NCI-H524 treated with DMSO at 0.1 percent for 48 hours (cell line): ENCODE measurements at places on chromosomes 13 and 19.

DNA sequence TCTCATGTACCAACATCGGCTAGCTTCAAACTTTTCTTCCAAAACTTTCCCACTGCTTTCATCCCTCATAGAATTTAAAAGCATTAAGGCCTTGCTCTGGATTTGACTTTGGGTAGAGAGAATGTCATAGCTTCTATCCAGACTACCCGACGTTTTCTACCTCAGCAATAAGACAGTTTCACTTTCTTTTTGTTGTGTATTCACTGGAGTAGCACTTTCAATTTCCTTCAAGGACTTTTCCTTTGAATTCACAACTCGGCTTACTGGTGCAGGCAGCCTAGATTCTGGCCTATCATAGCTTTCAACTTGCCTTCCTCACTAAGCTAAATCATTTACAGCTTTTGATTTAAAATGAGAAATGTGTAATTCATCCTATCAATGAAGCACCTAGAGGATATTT lies 420.4 kb upstream of the GPC6 start:
- DNase-seq: no peak

- no peak for DNase-seq
Measured at GRCh38 chr13:18936104-18936503, 245.5 kb downstream of the TUBA3C start.

DNA sequence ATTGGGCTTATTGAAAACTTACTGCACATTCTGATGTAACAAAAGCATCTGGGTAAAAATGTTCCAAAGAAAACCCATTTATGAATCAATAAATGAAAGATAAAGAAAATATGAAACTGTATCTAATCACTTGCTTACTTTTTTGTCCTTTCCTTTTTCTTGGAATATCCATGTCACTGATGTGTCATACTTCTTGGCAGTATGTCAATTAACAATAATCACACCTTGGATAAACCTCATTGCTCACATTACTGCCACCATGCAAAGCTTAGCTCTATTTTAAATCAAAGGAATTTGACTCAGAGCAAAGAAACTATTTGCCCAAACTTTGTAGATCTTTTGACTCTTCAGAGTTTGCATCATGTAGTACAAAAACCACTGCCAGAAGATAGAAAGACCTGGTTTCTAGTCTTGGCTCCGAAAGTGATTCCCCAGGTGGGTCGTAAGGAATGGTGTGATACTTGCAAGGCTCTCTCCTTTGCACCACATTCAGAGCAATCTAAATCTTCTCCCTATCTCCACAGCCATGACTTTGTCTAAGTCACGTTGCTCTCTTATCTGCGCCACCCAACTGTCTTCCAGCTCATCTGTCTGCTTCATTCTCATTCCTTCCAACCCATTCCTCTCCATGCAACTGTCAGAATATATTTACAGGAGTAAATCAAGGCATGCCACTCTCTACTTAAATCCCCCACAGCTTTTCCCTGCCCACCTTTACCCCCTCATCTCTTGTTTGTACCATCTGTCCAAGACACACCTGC lies 311.9 kb downstream of the COG6 start:
- DNase-seq: no peak

DNA sequence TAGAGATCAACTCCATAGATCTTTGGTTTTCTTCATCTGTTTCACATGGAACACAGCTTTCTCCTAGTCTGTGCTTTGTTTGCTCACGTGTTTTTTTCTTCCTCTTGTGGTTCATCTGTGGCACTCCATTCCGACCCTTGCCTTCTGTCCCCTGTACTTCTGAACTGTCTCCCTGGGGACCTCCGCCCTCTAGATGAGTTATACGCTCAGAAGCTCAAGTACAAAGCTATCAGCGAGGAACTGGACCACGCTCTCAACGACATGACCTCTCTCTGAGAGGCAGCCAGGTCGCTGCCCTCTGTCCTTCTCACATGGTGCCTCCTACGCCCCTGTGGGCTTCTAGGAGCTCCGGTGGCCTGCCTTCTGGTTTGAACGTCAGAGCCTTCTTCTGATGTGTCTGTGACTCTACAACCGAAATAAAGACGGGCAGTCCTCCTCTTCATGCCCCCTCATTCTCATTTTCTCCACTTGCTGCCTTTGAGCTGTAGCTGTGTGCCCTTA lies 16.6 kb upstream of the RAB8A start:
- no peak for DNase-seq

- DNase-seq: no peak
Measured at GRCh38 chr13:41459432-41460073, 2.2 kb downstream of the RGCC start.

- no peak for DNase-seq
Measured at GRCh38 chr13:27271570-27272096, 1.0 kb downstream of the RASL11A start.

DNA sequence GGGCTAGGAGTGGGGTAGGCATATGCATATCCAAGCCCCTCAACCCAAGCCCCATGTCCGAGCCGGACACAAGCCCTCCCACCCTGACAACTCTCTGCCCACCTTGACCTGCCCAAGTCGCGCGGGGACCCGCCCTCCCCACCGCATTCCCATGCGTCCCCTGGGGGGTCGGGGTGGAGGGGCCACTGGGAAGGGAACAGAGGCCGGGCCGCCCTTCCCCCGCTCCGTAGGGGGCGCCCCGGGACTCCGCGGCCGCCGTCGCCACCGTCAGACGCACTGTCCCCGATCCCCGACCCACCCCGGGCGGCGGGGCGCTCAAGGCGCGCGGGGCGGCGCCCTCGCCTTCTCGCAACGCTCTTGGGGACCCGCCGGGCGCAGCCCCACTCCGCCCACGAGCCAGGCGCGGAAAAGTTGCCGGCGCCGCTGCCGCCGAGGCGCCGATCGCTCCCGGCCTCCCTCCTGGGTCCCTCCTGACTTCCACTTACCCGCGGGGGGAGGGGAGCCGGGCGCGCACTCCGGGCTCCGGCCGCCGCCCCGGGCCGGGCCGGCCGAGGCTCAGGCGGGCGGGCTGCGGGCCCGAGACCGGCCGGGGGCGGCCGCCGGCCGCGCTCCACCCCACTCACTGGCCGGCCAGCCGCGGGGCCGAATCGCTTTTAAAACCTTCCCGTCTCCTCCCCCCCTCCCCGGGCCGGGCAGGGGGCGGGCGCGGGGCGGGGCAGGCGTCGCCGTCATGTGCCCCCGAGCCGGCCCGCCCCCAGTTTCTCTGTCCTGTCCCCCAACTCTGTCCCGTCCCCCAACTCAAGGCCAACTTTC lies 34.4 kb upstream of the NANOS3 start:
- no peak for DNase-seq

- no peak for DNase-seq
Measured at GRCh38 chr13:77918391-77919245, at the start of gene EDNRB. TSS of gene EDNRB (minus strand) at chr13:77918831. CDS start at chr13:77918573, 258 bp downstream.

- no peak for DNase-seq
Measured at GRCh38 chr19:39507715-39508364, 7.1 kb upstream of the SELENOV start.

DNA sequence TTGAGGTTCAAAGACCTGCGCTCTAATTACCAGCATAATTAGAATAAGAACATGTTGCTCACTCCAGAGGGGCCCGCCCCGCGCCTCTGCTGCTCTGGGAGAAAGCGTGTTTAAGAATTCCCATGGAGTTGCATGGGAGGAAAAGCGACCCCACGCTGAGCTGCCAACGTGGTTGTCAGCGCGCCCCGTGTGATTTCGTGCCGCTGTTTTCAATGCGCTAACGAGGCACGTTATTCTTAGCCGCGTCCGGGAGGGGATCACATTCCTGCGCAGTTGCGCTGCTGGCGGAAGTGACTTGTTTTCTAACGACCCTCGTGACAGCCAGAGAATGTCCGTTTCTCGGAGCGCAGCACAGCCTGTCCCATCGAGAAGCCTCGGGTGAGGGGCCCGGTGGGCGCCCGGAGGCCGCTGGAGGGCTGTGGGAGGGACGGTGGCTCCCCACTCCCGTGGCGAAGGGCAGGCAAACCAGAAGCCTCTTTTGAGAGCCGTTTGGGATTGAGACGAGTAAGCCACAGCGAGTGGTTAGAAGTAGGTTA lies 173.8 kb upstream of the SOX1 start:
- DNase-seq: no peak

GRCh38 chr19:35265126-35265899 lies 3.4 kb upstream of the USF2 start:
- DNase-seq: no peak

DNA sequence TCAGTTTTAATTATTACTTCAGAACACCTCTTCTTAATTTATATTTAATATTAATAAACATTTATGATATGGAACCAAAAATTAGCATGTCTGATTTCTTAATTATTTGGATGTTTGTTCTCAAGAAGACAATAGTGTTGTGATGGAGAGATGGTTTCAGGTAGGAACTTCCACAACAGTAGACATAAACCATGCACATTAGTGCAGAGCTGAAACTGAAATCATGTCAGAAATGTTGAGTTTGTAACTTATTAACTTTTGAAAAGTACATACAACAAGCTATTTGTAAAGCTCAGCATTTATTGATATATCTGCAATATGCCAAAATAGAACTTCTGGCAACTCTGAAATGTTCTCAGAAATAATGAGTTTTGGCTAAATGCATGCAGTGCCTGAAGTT lies 11.8 kb upstream of the EDNRB start:
- DNase-seq: no peak

- DNase-seq: no peak
Measured at GRCh38 chr19:50203281-50204080, at the start of gene MYH14. TSS of gene MYH14 (plus strand) at chr19:50203622. CDS start at chr19:50210366, 6,744 bp downstream.

DNA sequence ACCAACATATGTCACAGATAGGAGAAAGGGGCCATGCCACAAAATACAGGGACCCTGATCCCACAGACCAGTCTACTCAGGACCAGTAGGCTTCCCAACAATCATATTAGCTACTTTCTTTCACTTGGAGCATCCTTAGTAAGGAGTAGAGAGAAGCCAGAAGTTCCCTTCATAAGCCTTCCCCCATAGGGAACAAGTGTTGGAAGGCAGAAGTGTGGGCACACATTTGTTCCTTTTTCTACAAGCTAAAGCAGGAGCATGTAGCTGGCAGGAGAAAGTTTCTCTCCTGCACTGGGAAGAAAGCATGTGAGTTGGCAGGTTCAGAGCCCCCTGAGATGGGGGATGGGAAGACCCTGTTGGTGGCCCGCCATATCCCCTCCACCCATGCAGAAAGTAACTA lies 165.4 kb downstream of the KCTD12 start:
- DNase-seq: no peak

- no peak for DNase-seq
Measured at GRCh38 chr13:28582892-28583240, 76.1 kb upstream of the POMP start.

DNA sequence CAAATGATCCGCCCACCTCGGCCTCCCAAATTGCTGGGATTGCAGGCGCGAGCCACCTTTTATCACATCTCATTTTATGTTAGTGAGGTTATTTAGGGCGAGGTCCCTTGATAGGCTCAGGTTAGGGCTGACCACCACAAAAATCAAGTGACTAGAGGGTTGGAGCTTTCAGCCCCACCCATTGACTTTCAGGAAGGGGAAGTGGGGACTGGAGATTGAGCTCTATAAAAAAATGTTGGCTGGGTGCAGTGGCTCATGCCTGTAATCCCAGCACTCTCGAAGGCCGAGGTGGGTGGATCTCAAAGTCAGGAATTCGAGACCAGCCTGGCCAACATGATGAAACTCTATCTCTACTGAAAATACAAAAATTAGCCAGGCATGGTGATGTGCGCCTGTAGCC lies 20.1 kb downstream of the FPR3 start:
- no peak for DNase-seq

- DNase-seq: no peak
Measured at GRCh38 chr13:27147530-27148170, 24.0 kb downstream of the USP12 start.

- DNase-seq: no peak
Measured at GRCh38 chr13:39353988-39354387, 249.0 kb downstream of the LHFPL6 start.

DNA sequence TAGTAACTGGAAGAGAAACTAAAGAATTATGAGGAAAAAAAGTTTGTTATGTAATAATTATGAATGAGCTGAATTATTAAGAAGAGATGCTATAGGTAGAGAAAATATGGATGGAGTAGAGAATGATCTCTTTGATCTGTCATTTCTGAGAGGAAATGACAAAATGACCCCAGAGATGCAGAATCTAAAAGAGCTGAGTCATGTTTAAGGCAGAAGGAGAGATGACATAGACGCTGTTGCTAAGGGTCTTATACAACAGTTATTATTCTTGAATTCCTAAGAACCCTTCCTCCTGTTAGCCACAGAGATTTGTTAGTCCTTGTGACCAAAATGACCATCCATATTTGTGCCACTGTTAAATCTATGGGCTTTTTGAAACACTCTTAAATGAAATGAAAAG lies 58.3 kb upstream of the FREM2 start:
- no peak for DNase-seq

- no peak for DNase-seq
Measured at GRCh38 chr13:94196413-94196812, 283.1 kb downstream of the DCT start.

DNA sequence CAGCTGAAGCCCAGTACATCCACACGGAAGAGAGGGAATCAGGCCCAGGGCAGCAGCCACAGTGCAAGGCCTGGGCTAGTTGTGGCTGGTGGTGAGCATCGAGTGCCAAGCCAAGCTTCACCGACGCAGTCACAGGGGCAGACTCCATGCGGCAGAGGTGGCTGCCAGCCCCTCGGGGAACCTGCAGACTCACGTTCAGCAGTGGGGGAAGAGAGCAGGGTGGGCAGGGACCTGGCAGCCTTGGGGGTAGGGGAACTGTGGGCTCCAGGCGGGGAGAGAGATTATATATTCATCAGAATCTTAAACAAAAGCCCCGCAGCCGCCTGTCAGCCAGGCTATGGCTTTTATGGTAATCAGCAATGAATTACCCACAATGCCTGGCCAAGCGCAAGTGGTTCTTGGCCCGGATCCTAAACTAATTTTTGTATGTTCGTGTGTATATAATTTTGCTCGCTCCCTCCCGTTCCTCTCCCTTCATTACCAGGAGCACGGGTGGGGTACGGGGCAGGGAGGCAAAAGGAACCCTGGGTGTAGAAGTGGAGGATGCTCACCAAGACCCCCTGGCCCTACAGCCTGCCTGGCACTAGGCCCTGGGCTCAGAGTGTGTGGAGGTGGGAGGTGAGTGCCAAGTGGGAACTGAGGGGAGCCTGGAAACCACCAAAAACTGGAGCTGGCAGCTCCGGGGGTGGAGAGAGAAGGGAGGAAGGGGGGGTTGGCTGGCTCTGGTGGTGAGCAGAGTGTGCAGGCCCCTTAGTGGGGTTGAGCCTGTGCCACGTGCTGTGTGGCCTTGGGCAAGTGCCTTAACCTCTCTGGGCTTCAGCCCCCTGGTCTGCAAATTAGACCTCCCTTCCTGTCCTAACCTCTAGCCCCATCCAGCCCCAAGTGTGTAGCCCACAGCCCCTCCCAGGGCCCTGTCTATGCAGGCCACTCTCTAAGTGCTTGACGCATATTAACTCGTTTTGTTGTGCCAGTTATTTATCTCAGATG lies 31.9 kb downstream of the PTPRS start:
- DNase-seq: no peak

GRCh38 chr13:98937911-98938381 lies 39.9 kb downstream of the DOCK9 start:
- DNase-seq: no peak

GRCh38 chr13:93996481-93996880 lies 483.0 kb downstream of the DCT start:
- no peak for DNase-seq

- no peak for DNase-seq
Measured at GRCh38 chr19:4993683-4994082, 24.8 kb downstream of the KDM4B start.

- no peak for DNase-seq
Measured at GRCh38 chr19:40933025-40933424, 51.0 kb upstream of the CYP2A7 start.
